ENCODE measurements at places on chromosomes 11 and 22.

DNA sequence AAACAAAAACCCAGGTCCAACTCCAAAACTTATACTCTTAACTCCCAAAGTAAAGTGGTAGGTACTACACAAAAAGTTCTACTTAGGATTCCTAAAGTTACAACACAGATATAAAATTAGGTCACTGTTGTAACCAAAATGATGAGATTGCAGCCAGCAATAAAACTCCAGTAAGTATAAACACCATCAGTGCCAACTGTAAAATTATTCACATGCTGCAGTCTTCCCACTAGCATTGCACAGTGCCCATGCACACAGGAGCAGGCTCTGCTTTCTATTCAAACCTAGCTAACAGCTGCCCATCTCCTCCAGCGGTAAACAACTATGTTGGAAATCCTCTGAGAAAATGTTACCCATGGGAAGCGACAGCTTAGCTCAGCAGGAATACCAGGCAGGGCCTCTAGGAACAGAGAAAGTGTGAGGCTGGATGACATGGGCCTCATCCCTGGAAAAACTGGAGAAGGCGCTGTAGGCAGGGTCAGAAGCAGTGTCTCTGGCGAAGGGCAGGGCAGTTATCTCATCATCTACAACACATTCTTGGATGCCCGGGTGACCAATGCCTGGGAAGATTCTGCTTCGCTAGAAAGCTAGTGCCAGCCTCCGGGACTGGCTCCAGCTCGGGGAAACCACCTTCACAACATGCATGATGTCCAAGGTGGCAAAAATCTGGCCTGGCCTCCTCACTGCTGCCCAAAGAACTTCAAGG lies 9.1 kb downstream of the CPT1A start:
- no peak for DNase-seq

DNA sequence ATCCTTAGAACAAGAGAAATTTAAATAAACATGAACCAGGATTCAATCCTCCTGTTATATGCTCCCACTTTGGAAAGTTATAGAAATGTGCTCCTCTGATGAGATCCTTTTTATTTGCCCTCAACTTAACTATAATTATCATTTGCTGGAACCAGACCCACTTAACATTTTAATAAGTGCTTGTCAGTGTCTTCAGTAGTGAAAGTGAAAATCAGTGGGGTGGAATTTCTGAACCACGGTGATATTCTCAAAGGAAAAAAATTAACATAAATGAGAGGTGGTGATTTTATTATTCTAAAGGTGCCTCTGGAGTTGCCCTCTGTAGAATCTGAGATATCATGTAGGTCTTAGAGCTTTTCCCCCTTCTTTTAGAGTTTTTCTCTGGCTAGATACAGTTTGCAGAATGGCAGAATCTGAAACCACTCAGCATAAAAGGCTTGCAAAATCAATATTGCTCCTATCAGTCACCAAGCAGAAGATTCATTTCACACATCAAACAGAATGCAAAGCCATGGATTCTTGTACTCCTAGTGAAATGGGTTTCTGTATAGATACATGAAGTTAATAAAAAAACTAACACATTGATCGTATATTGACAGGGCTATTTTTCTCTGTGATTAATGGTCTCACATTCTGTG lies 213.2 kb downstream of the LUZP2 start:
- DNase-seq: no peak

- DNase-seq: no peak
These were observed 745.1 kb downstream of the DLG2 start for GRCh38 chr11:84882056-84882455.

GRCh38 chr11:3130269-3131071 lies 34.6 kb downstream of the OSBPL5 start:
- no peak for DNase-seq

- no peak for DNase-seq
These were observed 41.3 kb upstream of the TUB start for GRCh38 chr11:8039530-8040260.

- DNase-seq: no peak
These were observed 419 bp downstream of the ANKRD54 start for GRCh38 chr22:37843741-37844089.

DNA sequence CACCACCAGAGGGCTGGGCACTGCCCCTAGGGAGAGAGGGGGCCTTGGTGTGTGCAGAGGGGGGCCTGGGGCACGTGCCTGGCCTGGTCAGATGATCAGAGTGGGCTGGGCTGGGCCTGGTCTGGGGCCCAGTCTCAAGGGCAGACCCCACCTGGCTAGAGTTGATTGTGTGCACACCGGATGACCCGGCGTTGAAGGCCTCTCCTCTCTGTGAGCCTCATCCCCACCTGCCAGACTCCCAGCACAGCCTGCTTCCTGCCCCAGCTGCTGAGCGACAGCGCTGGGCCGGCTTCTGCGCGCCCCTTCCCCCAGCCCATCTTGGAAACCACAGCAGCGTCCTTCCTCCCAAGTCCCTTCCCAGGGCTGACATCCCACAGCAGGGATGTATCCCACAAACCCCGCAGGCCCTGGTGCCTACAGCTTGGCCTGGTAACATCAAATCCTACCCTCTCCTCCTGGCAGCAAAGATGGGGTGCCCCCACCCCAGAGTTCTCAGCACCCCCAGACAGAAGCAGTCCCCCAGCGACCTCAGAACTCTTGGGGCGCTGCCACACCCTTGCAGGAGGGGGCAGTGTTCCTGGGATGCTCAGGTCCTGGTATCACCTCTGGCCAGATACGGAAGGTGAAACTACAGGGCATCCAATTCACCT lies 11.0 kb upstream of the TSSC4 start:
- DNase-seq: no peak

GRCh38 chr11:81497202-81497804 lies 1236.4 kb downstream of the FAM181B start:
- DNase-seq: no peak

DNA sequence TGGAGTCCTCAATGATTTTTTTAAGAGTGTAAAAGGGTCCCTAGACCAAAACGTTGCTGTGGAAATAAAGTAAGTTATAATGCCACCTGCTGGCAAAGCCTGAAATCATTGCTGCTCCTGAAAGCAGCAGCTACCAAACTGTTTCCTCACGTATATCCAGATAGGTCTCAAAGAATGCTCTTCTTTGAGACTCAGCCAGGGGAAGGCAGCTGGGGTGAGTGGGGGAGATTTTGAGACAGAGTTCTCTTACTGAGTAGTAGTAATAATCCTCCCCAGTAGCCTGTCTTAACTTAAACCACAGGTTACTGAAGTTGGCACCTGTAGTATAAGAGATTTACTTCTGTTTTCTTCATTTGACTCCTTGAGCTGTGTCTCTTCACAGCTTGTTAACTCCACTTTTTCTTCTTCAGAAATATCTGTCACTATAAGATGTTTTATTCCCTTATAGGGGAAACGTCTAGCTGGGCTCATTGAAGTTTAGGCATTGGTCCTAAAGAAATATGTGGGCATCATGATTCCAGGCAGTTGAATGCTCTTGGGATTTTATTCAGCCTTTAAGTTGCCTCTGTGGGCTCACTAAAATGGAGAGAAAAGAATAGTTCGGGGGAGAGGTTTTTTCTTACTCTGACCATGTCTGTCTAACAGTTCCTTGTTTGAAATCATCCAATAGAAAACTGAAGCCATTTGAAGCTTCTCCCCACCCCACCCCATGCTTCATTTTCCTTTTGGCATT lies 77.9 kb downstream of the BTBD10 start:
- no peak for DNase-seq

- no peak for DNase-seq
These were observed 109.9 kb upstream of the CLMP start for GRCh38 chr11:123304828-123305466.

DNA sequence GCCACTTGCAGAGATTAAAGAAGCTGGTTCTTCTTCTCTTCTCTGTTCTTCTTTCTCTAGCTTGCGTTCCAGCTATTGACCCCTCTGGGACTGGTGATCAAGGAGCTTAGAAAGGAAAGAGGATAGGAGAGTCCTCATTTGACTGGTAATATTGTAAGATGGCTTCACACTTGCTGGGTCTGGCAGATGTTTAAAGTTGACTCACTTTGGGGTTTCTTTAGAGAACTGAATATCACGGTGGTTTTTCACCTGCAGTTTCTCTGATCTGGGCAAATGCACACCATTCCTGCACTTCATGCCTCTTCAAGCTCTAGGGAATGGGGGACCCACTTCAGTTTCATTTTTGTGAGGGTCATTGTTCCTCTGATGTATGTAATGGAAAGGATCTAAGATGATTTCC lies 41.8 kb upstream of the DEUP1 start:
- DNase-seq: no peak

DNA sequence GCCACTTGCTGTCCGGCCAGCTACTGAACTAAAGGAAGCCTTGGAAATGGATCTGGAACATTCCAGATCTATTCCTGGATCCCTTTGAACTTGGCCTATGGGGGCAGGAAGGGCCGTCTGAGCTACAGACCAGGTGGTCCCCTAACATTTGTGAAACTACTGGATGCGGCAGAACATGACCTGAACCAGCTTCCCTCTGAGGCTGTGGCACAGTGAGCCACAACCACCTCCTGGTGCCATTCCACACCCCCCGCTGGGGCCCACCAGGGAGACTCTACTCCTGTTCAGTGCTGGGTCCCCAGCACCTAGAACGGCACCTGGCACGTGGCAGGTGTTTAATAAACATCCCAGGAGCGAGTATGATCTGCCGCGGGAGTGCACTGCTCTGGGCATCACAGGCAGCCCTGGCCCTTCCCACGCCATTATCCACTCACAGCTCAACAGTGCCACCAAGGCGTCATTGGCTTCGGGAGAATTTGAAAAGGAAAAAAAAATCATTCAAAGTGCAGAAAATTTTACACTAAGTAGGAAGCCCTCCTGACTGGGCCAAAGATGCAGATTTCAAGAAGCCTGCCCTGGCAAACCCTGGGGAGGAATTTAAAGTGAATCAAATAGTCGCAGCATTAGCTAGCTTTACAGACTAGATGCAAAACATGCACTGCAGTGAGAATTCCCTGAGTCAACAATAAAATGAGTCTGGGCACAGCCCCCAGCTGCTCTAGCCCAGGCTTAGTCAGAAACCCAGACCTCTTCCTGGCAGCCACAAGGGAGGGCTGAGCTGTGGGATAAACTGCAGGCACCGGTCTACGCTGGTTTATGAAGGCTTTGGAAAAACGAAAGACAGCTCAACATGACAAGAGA lies 14.3 kb upstream of the EFCAB6 start:
- no peak for DNase-seq

- DNase-seq: no peak
These were observed 83.2 kb upstream of the POU2AF2 start for GRCh38 chr11:111162305-111162704.

GRCh38 chr22:22870577-22871404 lies 16.8 kb upstream of the IGLL5 start:
- no peak for DNase-seq

DNA sequence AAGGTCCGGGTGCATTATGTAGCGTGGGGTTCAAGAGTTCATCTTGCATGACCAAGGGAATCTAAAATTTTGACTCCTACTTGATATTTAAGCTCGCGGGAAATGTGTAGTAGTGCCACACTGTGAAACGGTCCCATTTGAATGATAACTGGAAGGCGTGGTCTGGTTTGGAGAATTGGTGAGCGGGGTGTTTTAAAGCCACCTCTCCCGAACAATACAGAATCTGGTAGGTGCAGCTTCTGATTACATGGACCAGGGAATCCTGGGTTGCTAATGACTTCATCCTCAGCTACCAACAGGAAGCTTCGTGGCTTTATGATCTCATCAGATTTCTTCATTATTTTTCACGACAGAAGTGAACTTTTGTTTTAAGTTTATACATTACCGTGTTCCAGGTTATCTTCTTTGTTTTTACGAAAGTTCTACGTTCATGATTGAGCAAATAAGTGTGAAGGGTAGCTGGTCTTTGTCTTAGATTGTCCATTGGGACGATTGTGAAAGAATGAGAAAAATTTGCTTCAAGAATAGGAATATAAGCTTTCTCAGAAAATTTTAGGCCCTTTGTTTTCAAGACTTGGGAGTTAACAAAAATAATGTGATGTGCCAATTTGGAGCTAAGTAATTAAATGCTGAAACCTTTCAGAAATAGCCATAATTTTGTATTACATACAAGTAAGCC lies 1.7 kb downstream of the QSER1 start:
- no peak for DNase-seq

- no peak for DNase-seq
These were observed 14.7 kb upstream of the AMPD3 start for GRCh38 chr11:10440401-10440800.

DNA sequence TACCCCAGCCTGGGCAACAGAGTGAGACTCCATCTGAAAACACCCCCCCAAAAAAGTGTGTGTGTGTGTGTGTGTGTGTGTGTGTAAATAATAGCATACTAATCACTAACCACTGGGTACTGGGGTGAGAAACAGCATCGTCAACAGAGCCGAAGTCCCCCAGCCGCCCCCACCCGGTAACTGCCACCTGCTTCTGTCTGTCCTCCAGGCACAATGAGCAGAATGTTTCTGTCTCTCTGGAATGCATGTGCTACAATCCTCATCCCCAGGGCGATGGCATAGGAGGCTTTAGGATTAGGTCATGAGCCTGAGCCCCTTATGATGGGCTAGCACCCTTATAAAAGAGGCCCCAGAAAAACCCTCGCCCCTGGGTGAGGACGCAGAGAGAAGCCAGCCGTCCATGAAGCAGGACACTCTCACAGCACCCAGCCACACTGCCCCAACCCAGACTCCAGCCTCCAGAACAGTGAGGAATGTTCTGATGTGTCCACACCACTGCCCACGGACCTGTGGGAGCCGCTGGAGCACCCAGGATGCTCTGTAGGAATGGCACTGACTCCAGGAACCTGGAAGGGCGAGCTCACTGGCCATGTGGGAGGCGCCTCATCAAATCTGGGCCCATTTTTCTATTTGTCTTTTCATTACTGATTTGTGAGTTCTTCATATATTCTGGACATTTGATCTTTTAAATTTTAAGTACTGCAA lies 9.9 kb downstream of the TTLL8 start:
- DNase-seq: no peak

DNA sequence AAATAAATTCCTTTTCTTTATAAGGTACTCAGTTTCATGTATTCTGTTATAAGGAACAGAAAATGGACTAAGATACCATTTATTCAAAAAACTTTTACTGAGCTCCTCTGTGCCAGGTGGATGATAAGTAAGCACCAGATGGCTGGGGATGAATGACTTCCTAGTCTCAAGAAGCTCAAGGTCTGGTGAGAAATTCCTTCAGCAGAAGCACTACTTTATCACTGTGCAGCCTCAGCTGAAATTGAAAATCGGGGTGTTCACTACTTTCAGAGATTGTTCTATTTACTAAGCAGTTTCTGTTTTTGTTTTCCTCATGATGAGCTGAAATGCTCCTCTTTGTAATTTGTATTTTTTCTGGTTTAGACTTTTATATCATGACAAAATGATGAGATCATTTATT lies 7.8 kb downstream of the LDHAL6A start:
- DNase-seq: no peak

GRCh38 chr11:3108183-3108721 lies 51.0 kb upstream of the CARS1 start:
- DNase-seq: no peak

GRCh38 chr11:26806219-26806618 lies 84.4 kb upstream of the SLC5A12 start:
- DNase-seq: no peak

GRCh38 chr22:23803001-23803819 lies 16.4 kb downstream of the SMARCB1 start:
- no peak for DNase-seq

DNA sequence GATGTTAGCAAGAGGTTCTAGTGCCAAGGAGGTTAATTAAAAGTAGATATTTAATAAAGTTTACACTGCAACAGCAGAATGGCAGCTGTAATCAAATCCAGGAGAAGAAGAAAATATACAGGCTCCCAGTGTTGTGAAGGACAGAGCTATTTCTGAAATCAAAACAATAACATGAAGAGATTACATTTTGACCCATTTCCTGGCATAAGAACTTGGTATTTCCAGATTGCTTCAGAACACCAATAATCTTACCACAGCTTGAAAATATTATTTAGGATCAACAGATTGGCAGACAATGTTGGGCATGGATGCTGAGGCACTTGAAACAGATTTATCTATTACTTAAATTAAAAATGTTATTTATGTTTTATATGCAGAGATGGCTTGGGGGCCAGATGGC lies 692.5 kb downstream of the KCNA4 start:
- DNase-seq: no peak
